HFF-Myc (cell line): ENCODE measurements at places on chromosomes 4 and X.

GRCh38 chr4:107778784-107779530 lies 45.8 kb upstream of the SGMS2 start:
- DNase-seq: no peak

GRCh38 chr4:113646442-113646822 lies 115.1 kb downstream of the CAMK2D start:
- DNase-seq: no peak

- no peak for DNase-seq
These were observed 17.8 kb downstream of the IDS start for GRCh38 chrX:149487292-149487691.

GRCh38 chr4:185693548-185694215 lies 118.3 kb downstream of the SORBS2 start:
- no peak for DNase-seq

DNA sequence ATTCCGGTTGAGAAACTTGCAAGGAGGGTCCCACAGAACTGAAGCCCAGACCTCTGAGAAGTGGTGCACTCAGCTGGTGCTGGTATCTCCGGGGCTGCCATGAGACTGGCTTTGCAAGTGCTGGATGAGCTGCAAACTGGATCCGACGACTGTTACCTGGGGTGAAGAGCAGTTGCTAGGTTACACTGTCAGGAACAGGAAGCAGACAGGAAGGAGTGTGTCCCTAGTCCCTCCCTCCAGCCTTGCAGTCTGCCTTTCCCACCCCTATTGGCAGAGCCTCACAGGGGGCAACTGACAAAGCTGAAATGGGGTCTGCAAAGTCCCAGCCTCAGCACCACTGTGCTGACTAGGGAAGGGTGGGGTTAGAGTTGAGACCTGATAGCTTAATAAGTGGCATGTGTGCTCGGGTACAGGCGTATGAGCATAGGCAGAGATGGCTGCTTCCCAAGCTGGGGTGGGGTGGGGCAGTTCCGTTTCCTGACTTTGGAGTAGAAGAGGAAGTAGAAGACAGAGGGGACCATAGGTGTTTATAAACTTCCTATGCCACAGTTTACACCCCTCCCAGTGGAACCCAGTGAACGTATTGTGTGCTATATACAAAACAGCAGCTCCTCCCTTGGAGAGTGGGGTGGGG lies 18.0 kb downstream of the PPEF1 start:
- no peak for DNase-seq

- no peak for DNase-seq
These were observed 24.0 kb downstream of the C4orf51 start for GRCh38 chr4:145703850-145704497.

DNA sequence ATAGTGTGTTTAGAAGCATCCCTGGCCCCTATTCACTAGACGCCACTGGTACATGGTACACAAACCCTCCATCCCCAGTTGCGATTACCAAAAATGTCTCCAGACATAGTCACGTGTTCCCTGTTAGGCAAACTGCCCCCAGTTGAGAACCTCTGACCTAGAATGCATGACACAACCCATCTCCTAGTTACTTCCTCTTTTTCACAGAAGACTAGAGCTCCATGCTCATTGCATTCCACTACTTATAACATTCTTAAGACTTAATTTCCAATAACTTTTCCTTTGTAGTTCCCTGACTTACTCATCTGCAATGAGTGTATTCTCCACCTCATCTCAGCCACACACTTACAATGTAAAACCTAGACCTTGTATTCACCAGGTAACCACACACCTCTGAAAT lies 68.6 kb downstream of the PRSS12 start:
- no peak for DNase-seq

DNA sequence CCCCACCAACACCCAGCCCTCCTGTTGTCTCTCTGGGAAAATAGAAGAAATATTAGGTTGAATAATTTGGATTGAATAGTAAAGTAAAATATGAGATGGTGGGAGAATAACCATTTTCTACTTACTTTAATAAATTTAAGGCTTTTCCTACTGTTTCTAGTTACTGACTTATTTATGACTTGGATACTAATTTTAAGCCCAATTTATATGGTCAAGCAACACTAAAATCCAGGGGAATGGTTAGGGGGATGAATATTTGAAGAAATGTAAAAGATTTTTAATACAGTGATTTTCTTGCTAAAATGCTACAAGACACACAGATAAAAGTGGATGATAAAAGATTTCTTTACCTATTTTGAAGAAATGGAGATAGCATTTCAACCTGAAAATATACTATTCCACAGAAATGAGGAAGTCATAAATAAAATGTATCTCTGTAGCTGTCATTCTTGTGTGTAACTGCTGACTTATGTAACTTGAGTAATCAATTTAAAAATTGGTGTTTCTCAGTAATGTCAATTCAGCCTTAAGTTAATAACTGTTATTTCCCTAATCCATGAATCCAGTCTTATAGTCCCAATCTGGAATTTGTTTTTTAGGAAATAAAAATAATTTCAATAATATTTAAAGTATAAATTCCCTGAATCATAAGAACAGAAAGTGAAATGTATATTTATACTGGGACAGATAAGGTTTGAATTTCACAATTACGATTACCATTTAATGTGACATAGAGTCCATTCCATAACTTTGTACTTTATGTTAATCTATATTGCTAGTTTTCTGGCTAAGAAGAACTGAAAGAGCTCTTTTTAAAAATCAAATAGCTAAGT lies 24.3 kb upstream of the IL2 start:
- no peak for DNase-seq

DNA sequence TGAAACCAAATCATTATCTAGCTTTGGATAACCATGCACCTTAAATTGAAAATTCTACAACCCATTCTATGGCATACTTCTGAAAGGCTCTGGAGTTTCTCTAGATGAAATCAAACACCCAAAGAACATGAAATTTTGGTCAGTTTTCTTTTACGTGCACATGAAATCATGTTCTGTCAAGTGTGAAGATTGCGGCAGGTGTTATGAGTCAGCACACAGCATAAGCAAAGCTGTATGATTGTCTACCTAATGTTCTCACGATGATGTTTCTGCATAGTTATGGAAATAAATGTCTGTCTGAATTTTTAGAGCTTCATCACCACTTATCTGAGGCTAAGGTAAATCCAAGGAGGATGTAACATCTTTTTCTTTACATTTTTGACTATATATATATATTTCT lies 495.3 kb downstream of the IL1RAPL1 start:
- no peak for DNase-seq

DNA sequence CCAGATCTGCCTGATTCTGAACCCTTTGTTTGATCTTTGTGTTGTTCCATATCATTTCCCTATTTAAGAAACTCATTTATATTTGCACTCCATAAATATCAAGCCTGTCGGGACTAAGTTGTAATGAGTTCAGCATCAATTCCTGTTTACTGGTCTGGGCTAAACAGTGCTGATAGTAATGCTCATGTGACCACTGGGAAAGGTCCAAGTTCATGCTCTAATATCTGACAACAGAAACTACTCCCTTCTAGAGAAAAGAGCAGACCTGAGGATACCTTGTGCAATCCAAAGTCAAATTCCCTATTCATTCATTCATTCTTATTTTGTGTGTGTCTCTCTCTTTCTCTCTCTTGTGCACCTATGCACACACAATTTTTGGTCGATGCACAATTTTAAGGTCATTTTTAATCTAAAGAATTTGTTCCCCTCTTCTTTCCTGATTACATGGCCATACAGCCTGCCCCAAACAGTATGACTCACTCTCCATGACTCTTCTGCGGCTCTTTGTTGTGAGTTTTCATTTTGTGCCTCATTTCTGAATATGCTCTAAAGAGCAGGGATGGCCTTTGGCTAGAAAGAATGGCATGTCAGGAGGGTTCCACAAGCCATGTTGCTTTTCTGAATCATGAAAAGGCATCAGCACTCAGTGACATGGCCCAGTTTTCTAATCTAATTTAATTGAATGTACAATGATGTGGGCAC lies 664.3 kb downstream of the RPA4 start:
- no peak for DNase-seq

- peak; percentile 40 for DNase-seq
These were observed 1.9 kb downstream of the KLHL15 start for GRCh38 chrX:24024819-24025740.

DNA sequence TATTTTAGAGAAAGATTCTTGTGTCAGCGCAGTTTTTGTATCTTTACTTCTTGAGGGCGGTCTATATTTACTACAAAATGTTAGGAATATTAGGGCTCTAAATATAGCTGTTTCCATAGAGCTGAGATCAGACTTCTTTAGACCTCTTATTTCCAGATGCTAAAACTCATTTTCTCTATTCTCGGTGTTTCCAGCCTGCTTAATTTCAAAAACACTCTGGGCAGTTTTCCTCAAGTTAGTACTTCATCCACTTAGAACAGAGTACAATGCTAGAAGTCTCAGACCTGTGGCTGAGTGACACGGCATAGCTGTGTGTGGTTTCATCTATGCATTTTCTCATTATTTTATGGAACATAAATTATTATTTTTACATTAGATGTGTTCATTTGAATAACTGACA lies 346.6 kb downstream of the PABPC4L start:
- no peak for DNase-seq

GRCh38 chr4:82706349-82707000 lies 92.1 kb downstream of the SCD5 start:
- DNase-seq: no peak

GRCh38 chr4:183733181-183733580 lies 74.1 kb downstream of the TRAPPC11 start:
- no peak for DNase-seq

GRCh38 chr4:110087070-110087708 lies 111.2 kb downstream of the ELOVL6 start:
- DNase-seq: peak; percentile 59

DNA sequence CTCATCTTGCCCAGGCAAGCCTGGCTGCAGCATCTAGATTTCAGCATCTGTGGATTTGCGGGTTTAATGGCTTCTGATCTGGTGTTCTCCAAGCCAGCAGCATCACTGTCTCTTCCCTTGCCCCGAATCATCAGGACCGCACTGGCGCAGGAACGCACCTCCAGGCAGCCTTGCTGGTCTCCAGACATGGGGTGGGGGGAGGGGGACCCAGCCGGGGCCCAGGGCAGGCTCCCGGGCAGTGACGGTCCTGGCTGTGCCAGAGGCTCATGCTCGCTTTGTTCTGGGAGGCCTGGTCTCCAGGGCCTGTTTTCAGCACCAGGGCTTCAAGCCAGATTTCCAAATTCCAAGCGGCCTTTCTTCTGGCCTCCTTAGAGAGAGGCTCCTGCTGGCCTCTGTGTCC lies 4.9 kb downstream of the CFAP99 start:
- DNase-seq: no peak

DNA sequence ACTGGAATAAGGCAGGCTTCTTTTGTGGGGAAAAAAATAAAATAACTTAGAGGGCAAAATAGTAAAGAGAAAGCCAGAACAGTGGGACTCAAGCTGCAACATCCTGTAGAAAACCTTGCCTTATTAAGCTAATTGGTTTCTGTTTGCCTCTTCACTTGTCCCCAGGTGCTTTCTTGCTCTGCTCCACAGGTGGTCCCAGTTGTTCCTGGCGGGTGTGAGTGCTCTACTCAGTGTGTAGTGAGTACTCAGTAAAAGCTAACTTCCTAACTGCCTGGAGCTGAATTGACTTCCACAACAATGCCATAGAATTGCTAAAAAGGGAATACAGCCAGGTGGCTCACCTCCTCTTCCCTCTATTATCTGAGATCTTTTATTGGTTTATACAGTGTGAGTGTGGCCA lies 930.2 kb downstream of the C4orf33 start:
- DNase-seq: no peak

DNA sequence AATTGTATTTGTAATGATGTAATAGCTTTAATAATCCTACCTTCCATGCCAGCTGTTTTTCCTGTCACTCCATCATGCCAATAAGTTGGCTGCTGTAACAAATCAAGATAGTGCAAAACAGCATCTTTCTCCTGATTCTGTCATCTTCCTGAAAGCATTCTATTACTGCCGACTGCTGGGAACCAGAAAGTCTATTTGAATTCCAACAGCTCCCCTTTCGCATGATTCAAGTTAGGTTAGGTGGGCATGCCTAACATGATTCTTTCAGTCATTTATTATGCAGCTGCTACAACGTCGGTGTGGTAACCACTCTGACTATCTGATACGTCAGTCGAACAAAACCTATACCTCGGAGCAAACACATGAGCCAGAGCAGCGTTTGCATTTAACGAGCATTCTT lies 127.9 kb upstream of the DMD start:
- no peak for DNase-seq

- DNase-seq: no peak
These were observed 1.2 kb upstream of the DNAJB14 start for GRCh38 chr4:99947608-99948007.

- no peak for DNase-seq
These were observed 32.4 kb upstream of the SORCS2 start for GRCh38 chr4:7159923-7160322.

GRCh38 chr4:103244251-103244650 lies 46.1 kb upstream of the CENPE start:
- no peak for DNase-seq

DNA sequence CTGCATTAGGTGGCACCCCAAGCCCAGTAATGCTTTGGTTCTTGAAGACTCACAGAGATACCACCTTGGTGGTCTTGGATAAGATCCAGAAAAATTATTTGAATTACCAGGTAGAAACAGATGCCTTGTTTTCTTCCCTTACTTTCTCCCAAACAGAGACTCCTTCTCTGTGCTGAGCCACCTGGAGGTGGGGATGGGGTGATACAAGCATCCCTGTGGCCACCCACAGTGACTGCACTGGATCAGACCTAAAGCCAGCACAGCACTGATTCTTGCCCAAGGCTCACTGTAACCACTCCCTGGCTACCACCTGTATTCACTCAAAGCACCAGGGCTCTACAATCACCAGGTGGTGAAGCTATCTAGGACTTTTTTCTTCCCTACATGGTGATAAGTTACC lies 156.8 kb downstream of the TEX13A start:
- DNase-seq: no peak

- DNase-seq: no peak
These were observed 5.0 kb downstream of the TFDP3 start for GRCh38 chrX:133213117-133213516.

DNA sequence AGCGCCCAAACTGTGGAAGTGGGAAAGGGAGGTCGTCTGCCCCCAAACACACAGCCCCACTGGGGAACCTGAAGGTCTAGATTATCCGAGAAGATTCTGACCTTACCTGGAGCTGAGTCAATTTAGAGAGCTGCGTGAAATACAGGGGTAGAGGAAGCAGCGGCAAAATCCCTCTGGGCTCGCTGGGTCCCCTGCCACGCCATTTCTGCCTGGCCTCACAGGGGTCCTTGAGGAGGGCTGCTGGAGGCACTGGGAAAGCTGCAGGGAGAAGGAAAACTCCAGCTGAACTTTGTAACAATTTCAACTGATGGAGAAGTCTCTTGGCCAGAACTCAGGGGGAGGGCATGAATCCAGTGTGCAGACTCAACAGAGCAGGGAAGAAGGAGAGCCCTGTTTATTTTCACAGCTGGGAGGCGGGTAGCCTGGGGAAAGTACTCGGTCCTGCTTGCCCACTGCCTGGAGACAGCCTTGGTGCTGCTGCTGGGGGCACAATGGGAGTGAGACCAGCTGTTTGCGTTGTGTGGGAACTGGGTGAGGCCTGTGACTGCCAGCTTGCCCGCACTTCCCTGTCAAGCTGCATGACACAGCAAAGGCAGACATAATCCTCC lies 93.2 kb upstream of the MAPK10 start:
- no peak for DNase-seq
